T-helper 9 cell (primary cell): ENCODE measurements at places on chromosomes 3 and 15.
A peak's percentile ranks its signal among the peaks of the same experiment; 100 is the strongest.

- no peak for DNase-seq
These were observed 260.6 kb downstream of the MEX3B start for GRCh38 chr15:81785181-81785580.

GRCh38 chr15:69853544-69853951 lies 244.2 kb downstream of the TLE3 start:
- DNase-seq, result no peak

DNA sequence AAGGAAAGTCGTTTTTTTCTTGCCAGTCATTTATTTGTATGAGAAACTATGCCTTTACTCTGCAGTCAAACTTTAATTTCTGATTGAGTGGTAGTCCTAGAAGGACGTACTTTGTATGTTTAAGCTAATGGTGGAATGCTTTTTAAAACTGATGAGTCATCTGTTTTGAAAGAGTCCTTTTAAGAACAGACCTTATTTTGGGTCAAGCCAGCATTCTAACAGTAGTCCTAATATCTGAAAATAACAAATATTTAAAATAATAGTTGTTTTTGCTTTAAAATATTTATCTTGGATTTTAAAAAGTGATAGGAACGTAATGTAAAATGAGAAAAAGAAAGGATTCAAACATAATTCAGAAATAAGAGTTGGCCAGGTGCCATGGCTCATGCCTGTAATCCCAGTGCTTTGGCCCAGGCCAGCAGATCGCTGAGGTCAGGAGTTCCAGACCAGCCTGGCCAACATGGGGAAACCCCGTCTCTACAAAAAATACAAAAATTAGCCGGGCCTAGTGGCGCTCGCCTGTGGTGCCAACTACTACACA lies 1.3 kb upstream of the LRRC58 start:
- no peak for DNase-seq

DNA sequence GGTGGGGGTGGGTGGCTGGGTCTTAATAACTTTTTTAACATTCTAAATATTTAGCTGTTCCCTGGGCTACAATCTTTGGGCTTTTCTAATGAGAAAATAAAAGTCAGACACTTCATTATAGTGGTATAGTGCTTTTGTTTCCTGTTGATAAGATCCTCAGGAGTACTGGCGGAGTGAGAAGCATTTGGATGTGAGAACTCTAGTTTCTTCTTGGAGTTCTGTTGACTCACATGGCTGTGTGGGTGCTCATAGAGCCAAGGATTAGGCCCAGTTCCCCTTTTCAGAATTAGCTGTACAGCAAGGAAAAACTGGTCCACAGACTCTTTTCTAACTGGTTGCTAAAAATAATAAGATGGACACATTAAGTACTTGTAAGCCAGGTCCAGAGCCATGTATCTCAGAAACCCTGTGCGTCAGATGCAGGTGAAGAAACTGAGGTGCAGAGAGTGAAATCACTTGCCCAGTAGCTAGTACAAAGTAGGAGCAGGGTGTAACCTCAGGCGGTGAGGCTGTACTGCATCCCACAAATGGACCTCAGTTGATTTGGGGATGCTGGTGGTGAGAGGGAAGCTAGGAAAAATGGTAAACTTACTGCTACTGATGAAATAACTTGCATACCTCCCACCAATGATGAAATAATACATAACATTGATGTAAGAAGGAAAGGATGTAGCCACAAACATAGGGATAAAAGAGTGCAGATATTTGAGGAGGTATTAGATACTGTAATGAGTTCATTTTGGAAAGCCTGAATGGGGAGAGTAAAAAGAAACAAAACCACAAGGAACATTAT lies 2.3 kb downstream of the ITPR1 start:
- no peak for DNase-seq

GRCh38 chr15:80694611-80695098 lies 455 bp upstream of the ABHD17C start:
- DNase-seq, result peak; percentile 22

DNA sequence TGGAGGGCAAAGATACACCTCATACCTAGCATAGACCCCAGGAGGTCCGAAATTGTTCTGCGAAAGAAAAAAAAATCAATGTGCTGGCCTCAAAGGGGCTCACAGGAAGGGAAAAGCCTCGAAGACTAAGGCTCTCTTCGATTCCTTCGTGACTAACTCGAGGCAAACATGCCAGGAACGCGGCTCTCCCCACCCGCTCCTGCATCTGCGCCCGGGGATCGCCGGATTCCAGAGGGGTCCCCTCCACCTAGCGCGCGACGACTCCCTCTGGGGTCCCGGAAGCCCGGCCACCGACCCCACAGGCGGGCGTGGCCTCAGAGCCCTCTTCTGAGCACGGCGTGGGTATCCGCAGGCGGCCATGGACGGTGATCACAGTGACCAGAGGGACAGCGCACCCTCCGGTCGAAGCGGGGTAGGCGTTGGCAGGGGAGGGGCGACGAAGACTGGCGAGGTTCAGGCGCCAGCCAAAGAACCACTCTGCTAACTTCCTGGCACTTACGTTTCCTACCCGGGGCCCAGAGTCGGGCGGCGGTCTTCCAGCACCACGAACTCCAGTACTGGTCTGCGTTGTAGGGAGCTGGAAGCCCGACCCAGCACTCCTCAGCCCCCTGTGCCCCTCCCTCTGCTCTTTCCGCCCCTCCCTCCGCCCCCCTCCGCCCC lies 515 bp upstream of the EIF3J start:
- DNase-seq, result no peak
